G401 (cell line): ENCODE measurements at places on chromosomes 2 and 18.

DNA sequence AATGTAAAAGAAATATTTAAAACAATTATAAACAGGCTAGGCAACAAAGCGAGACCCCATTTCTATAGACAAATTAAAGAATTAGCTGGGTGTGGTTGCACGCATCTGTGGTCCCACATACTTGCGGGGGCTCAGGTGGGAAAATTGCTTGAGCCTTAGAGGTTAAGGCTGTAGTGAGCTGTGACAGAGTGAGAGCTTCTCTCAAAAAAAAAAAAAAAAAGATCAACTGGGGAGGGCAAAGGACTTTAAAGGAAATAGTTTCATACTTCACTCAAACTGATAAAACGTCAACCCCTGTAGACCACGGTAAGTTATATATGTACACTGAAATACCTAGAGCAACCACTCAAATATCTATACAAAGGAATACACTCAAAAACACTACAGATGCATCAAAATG is 37.5 kb downstream of the MGAT4A start:
- DNase-seq = no peak

GRCh38 chr2:79294994-79295393 is 135.4 kb upstream of the REG3A start:
- DNase-seq = no peak

GRCh38 chr2:96878171-96878570 is 8.3 kb upstream of the SEMA4C start:
- no peak for DNase-seq

GRCh38 chr2:67986258-67986657 is 76.5 kb downstream of the C1D start:
- no peak for DNase-seq

GRCh38 chr2:29817801-29818680 is 103.3 kb downstream of the ALK start:
- peak; percentile 37 for DNase-seq

DNA sequence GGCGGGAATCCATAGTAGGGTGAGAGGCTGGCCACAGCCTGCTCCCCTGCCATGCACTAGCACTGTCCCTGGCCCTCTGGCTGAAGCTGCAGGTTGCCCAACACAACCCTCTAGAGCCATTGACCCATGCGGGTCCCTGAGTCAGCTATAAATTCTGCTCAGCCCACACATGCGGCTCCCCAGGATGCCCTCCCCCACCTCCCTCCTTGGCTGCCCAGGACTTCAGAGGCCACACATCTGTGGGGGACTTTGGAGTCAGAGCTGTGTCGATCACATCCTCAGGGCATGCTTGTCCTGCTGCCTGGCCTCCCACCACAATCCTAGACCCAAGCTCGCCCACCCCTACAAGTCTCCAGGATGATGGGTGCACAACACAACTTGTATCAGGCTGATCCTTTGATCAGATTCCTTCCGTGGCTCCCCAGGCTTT is 97.0 kb downstream of the TFCP2L1 start:
- no peak for DNase-seq

- DNase-seq = no peak
Observed at GRCh38 chr18:64678048-64678447, 529.2 kb upstream of the LINC00305 start.

GRCh38 chr18:3218819-3219218 is 949 bp downstream of the MYOM1 start:
- no peak for DNase-seq

GRCh38 chr2:30191819-30192271 is 39.5 kb upstream of the LBH start:
- no peak for DNase-seq

DNA sequence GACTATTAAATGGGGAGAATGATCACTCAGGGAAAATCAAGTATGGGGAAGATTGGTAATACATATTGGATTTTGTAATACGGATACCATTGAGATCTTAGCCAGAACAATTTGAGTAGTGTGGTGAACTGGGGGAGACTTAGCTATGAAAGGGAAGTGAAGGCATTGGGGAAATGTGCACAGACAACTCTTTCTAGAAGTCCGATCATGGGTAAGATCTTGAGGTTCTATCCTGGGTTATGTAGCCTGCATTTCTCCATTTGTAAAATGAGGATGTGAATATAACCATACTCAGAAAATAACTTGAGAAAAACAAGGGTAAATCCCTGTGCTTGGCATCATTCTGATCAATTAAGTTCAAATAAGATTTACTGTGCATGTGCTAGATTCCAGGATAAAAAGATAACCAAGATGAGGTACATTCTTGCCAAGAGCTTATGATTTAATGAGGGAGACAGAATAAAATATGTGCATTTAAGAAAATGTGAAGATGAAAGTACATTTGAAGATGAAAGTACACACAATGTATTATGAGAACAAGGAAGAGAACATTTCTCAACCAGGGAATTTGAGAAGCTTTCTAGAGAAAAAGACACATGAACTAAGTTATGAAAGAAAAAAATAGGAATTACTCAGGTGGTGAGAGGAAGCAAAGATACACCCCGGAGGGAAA is 49.5 kb downstream of the SLC40A1 start:
- DNase-seq = no peak

DNA sequence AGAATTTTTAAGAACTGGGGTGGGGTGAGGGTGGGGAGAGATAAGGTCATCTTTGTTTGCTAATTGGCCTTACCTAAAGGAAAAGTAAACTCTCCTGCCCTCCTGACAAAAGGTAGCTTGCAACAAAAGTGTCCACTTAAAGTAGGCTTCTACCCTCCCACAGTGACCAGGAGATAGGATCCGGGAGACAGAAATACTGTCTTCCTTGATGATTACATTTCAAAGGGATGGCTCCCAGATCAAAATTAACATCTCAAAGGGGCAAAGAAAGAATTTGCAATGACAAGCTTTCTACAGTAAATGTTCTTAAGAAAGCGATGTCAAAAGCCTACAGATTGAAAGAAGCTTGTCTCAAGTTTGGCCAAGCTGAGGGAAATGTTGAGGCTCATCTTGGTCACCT is 775.3 kb downstream of the CPS1 start:
- DNase-seq = no peak

GRCh38 chr2:45285311-45285710 is 276.1 kb upstream of the SIX2 start:
- DNase-seq = no peak

GRCh38 chr2:68720665-68721064 is 13.9 kb upstream of the ARHGAP25 start:
- no peak for DNase-seq

- DNase-seq = peak; percentile 25
Observed at GRCh38 chr2:28716265-28716865, 35.3 kb upstream of the PPP1CB start.

GRCh38 chr2:144642131-144642530 is 122.2 kb upstream of the ZEB2 start:
- no peak for DNase-seq

DNA sequence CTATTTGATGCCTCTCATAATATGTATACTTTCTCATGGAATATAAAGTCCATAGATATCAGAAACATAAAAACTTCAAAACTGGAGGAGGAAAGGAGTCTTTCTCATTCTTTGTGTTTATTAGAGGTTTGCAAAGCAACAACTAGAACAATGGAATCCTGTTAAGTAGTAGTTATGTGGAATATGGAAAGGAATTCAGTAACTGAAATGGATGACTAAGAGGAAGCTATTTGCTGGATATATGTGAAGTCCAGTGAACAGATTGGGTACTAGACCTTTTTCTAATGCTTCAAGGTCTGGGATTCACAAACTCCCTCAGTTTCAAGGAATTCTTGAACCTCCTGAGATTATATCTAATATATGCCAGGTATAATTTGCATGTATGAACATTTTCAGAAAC is 353.6 kb upstream of the FANCL start:
- no peak for DNase-seq

DNA sequence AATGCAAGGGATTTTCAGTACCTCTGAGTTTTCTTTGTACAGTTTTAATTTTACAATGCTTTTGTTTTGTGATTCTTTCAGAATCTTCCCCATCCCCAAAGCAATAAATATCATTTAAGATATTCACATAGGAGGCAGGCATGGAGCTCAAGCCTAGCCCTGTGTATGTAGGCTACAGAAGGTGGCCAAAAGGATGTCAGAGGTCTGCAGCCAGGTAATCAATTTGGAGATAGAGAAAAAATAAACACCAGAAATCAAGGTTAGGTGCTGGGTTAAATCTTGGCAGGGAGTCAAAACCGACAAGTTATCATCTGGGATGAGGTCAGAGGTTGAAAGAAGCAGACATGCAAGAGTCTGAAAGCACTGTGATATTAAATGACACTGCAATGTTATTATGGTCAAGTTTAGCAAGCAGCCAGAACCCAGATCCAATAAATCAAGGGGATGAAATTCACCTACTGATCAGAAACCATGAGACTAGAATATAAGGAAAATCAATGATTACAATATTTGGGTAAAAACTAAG is 45.1 kb upstream of the LRP1B start:
- no peak for DNase-seq

DNA sequence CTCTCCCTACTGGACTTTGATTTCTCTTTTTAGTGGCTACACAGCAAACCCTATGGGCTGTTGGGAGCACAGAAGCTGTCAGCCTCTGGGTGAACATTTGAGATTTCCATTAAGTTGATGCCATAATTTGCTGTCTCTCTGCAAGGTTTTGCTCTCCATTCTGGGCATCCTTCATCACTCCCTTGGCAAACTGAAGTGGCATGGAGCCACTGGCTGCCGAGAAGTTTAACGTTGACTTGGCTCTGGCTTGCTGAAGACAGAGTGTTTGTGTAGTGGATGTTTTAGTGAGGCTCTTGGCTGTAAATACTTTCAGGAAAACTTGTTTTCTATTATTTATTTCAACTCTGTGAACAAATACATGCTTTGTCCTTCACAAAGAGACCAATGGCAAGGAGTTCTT is 91.5 kb downstream of the ALK start:
- DNase-seq = peak; percentile 21

DNA sequence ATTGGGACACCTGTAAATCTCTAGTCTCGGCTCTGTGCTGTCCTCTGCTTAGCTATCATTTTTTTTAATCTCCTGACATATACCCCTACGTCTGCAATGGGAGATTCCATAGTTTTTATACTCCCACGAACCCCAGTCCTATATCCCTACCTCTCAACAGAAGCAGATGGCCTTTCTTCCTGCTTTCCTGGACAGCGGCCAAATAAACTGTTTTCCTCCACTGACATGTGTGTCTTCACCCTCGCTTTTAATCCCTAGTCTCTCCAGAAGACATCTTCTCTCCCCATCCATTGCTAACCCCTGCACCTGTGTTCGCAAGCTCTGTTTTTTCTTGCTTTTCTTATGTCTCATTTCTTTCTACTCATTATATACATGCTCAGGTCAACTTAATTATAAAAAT is 395.4 kb downstream of the EPHA4 start:
- peak; percentile 61 for DNase-seq

DNA sequence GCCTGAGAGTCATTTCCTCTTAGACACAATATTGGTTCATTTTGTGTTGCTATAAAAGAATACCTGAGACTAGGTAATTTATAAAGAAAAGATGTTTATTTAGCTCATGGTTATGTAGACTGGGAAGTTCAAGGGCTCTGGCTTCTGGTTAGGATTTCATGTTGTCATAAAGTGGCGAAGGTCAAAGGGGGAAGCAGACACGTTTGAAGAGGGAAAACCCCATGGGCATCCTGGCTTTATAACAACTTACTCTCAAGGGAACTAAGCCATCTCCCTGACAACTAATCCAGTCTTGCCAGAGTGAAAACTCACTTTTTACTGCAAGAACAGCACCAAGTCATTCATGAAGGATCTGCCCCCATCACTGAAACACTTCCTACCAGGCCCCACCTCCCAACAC is 89.7 kb upstream of the RNF152 start:
- DNase-seq = no peak

- no peak for DNase-seq
Observed at GRCh38 chr18:28115149-28115550, 61.8 kb downstream of the CDH2 start.

DNA sequence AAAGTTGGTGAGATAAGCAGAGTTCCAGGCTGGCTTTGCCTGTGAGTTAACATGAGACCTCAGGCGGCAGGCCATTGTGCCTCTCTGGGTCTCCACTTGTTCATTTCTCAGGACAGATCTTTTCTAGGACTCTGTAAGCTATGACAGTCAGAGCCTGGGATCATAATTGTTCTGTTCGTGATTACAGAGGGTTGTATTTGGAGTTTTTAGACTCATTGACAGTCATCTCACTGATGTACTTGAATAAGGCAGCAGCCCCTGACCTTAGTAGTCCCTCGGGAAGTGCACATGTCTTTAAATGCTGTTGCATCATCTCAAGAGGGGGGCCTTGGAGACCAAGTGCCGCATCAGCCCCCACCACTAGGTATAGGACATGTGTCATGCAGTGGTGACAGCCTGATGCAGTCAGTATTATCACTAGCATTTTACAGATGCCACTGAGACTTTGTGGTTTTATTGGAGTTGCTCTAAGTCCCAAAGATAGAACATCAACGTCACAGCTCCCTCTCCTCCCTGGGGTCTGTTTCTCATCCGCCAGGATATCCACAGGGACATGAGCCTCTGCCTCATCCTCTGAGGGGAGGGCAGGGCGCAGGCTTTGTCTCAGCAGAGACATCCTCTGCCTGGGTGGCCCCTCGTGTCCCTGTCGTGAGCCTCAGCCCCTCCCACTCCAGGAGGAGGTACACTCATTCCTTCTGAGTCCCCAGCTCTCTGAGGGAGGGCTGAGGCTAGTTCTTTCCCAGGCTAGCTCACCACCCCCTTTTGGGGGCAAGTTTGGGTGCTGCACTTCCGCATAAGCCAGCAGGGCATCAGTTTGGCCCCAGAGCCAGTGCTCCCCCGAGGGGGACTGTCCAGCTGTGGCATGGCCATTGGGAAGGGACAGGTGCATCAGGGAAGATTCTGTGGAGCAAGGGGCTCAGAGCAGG is 14.1 kb downstream of the GLI2 start:
- DNase-seq = no peak

- no peak for DNase-seq
Observed at GRCh38 chr18:29979881-29980280, 1062.7 kb downstream of the DSC3 start.

- peak; percentile 73 for DNase-seq
Observed at GRCh38 chr2:197707316-197708213, 2.4 kb downstream of the MARS2 start.

GRCh38 chr2:116809109-116809508 is 1005.4 kb upstream of the DDX18 start:
- no peak for DNase-seq

GRCh38 chr2:15159751-15160177 is 401.4 kb downstream of the NBAS start:
- peak; percentile 16 for DNase-seq

- no peak for DNase-seq
Observed at GRCh38 chr2:58064086-58064485, 17.5 kb downstream of the VRK2 start.

- no peak for DNase-seq
Observed at GRCh38 chr2:8641301-8641965, 40.4 kb upstream of the ID2 start.

GRCh38 chr2:213290501-213290900 is 6.2 kb downstream of the SPAG16 start:
- no peak for DNase-seq

GRCh38 chr2:157443090-157443489 is 799 bp downstream of the CYTIP start:
- DNase-seq = no peak
